ENCODE measurements at places on chromosomes 7 and 10. TPM values are rescaled to one million over a fixed set of nuclear protein-coding genes. Genes with fewer than 3 reads are reported as not detected.

Gene SEMA3E
- total RNA-seq, result not detected

Gene HKDC1
- total RNA-seq, result not detected

Gene CDK1
- 131 TPM for total RNA-seq

Gene CLIP2
- 6.3 TPM for total RNA-seq

Gene CPA2
- total RNA-seq, result 1.6 TPM

Gene PKD2L1
- total RNA-seq, result not detected

Gene ADARB2
- total RNA-seq, result not detected
